Activated CD4-positive, alpha-beta T cell treated with anti-CD3 and anti-CD28 coated beads, Interleukin-2, amount 10 ng/mL, durations not matched to agents 24 days and 14 days (primary cell): ENCODE measurements at places on chromosomes 5 and 9.

DNA sequence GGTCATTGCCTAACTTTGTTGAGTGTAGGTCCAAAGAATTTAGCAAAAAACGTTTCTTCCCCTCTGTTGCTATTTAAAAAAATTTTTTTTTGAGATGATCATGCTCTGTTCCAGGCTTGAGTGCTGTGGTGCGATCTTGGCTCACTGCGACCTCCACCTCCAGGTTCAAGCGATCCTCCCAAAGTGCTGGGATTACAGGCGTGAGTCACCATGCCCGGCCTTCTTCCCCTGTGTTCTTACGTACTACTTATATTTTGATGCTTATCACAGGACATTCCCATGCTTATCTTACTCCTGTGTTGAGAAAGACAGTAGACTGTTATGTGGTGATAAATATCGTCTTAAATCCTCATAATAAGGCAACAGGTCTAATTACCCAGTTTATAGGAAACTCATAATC, 2.5 kb downstream of the ACER2 start:
- no peak for DNase-seq

- DNase-seq: peak; percentile 77
Measured at GRCh38 chr9:93955111-93955980, at the start of gene BARX1. Gene BARX1 (minus strand): TSS chr9:93955355. CDS start chr9:93955146, 209 bp downstream.

DNA sequence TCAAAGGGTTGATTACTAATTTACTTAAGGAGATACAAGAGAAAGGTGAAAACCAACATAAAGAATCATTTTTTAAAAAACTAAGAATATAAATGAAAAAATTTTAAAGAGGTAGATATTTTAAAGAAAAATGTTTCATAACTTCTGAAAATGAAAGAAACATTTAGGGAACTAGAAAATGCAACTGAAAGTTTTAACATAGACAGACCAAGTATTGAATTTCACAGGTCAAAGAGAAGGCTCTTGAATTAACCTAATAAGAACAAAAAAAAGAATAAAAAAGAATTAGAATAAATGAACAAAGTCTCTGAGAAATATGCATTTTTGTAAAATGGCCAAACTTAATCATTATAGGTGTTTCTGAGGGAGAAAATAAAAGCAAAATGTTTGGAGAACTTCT, 16.1 kb upstream of the FAM174A start:
- no peak for DNase-seq

- no peak for DNase-seq
Measured at GRCh38 chr5:16384222-16384621, 81.4 kb downstream of the ZNF622 start.

DNA sequence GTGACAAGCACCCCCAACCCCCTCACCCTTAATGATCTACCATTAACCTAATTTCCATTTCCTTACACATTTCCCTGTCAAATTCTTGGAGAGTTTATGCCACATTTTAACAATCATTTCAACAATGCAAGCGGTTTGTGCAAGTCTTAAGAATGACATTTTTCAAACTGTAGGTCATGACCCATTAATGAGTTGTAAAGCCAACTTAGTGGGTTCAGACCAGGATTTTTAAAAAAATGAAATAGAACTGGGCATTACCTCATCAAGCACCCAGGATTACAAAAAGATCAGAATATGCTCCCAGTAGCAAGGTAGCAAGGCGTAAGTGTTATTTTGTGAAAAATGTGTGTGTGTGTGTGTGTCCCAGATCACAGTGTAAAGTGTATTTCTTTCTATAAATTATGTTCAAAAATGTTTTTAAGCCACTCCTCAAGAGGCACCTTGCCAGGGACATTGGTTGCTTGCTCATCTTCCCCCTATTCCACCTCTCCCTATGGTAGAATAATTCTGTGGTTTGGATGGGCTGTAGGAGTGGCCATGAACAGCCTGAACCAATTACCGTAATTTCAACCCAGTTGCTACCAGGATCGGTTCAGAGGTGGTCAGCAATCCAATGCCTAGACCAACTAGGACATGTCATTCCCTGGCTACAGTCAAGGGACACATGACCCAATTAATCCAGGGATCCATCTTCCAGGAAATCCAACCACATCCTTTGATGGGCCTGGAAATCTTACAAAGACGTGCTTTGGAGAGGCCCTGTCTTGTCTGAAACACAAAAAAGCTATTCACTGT, 14.4 kb upstream of the TGFBR1 start:
- no peak for DNase-seq

GRCh38 chr5:17432569-17432968, 65.5 kb upstream of the TAF11L2 start:
- DNase-seq: no peak

DNA sequence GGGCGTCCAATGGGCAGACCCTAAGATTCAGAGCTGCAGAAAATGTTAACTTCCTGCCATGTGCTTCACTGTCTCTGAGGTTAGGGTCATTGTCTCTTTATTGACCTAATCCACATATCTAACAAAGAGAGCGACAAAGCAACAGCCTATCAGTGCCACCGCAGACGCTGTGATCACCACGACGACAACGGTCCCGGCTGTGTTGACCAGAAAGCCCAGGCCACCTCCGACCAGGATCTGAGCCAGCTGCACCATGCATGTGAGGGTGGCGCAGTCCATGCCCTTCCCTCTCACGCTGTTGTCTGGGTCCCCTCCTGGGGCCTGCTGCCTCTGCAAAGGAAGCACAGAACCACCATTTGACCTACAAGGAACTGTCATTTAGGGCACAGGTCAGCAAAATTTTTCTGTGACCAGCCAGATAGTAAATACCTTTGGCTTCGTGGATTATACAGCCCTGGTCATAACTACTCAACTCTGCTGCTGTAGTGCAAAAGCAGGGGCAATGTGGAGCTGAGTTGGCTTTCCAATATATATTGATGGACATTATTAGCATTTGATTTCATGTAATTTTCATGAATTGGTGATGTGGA, 8.5 kb downstream of the RXFP3 start:
- DNase-seq: no peak

DNA sequence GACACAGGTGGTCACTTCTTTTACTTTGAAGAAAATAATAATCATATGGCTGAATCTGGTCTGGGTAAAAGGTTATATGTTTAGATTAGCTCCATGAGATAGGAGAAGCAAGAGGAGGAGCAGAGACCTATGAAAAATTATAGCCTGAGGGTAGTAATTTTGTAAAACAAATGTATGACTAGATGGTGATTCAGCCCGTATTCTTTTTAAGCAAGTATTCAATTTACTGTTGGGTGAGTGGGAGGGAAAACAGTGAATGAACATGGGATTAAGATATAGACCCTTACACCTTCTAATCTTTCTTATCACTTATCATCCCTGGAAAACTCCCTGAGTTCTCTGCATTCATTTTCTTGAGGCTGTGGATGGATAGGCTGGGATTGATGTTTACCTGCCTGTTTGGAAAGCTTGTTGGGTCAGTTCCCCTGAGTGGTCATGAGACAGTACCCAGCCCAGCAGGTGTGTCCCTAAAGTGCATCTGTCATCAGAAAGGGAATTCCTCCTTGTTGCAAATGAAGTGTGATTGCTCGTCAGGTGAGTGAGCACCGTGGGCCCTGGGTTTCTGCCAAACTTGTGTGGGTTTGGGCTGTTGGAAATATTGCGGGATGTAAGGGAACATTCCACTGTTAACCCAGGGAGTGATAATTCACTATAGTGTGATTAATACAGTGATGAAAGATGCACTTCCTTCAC, 101.2 kb upstream of the GDNF start:
- DNase-seq: no peak

DNA sequence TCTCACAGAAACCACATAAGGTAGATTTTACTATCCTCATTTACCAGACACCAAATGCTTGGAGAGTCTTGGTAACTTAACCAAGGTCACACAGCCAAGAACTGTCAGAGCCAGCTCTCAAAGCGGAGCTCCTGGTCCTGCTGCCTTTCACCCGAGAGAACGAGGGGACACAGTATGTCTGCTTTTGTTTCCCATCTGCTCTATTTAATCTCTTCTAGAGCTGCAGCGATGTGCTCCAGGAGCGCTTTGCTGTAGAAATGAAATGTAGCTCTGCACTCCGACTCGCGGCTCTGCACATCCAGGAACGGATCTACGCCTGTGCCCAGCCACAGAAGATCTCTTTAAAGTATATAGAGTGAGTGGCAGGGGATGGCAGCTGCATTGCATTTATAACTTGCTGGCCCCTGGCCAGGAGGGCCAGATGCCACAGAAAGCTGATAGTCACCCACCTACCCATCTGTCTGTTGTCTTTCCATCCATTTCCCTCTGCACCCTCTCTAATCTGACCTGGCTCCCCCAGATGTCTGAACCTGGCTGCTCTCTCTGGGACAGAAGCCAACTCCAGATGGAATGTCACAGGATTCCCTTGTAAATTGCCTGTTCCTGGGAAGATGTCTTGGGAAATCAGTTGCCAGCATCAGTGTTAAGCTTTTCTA, 21.4 kb upstream of the TRMT10B start:
- DNase-seq: no peak

DNA sequence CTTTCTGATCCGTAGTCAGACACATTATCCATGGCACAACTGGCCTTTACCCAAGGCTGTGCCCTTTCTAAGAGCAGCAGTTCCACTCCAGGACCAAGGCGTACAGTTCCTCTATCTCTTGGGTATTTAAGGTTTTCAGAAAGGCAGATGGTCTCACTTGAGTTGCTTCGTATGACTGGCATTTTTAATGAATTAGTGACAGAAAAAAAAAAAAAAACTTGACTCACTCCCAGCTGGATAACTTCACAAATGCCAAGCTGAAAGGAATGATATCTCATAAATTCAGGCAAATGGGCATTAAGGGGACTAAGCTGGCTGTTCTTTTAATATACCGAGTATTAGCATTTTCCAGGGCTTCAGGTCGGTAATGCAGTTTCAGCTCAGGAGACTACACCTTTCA, 60.7 kb downstream of the SLC24A2 start:
- no peak for DNase-seq

- no peak for DNase-seq
Measured at GRCh38 chr5:21820527-21820926, 1032.6 kb downstream of the CDH12 start.

- DNase-seq: no peak
Measured at GRCh38 chr9:35529161-35529823, 39.4 kb downstream of the RUSC2 start.

GRCh38 chr9:91486699-91487497, 63.3 kb upstream of the NFIL3 start:
- DNase-seq: peak; percentile 43

DNA sequence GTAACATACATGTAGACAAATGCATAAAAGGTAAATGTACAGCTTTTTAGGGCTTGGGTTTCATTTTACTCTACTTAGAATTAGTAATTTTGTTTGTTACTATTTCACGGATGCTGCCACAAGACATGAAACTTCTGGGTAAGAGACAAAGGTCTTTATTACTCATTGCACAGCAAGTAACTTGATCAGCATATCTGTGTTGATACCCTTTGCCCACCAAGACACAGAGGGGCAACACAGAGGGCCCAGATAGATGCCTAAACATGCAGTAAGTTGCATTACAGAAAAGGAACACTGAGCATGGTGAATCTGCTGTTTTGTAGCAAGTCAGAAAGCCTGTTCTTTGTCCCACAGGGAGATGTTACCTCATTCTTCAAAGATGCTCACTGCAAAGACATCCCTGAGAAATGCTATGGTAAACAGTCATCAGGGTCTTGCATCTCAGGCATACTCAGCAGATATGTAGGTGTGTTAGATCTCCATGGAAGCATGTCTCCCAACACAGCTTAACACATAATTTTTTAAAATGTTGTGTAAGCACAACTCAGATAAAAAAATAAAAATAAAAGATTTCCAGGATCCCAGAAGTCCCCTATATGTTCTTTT, 10.3 kb downstream of the ITGA2 start:
- DNase-seq: peak; percentile 59

- DNase-seq: no peak
Measured at GRCh38 chr5:57878301-57878722, 395.7 kb upstream of the ACTBL2 start.

DNA sequence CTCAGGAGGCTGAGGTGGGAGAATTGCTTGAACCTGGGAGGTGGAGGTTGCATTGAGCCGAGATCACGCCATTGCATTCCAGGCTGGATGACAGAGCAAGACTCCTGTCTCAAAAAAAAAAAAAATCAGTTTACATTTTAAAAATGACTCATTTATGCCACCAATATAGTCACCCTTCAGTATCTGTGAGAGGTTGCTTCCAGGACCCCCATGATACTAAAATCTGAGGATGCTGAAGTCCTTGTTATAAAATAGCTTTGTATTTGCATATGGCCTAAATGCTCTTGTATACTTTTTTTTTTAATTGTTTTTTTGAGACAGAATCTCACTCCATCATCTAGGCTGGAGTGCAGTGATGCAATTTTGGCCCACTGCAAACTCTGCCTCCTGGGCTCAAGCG, 5.8 kb downstream of the OCLN start:
- DNase-seq: no peak

- DNase-seq: peak; percentile 7
Measured at GRCh38 chr5:67063055-67063454, 133.5 kb downstream of the CD180 start.
